HuH-7.5 (cell line): ENCODE measurements at places on chromosomes 4 and X.
A peak's percentile ranks its signal among the peaks of the same experiment; 100 is the strongest.

- no peak for DNase-seq
Measured at GRCh38 chr4:74517996-74518395, 73.1 kb downstream of the AREG start.

DNA sequence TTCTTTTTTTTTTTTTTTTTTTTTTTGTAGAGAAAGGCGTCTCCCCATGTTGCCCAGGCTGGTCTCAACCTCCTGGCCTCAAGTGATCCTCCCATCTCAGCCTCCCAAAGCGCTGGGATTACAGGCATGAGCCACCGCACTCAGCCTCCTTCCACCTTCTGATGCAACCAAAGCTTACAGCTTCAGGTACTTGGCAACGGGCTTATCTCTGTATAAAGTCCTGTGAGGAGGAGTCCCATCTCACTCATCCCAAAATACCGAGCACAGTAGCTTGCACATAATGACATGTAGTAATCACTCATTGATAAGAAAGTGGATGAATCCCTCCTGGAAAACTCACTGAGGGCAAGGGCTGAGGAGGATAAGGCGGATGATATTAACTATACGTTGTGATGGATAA lies 19.1 kb downstream of the IRF2 start:
- DNase-seq, result no peak

- no peak for DNase-seq
Measured at GRCh38 chrX:136143711-136144110, 3.6 kb upstream of the FHL1 start.

GRCh38 chr4:88841635-88842034 lies 144.0 kb upstream of the NAP1L5 start:
- DNase-seq, result no peak

DNA sequence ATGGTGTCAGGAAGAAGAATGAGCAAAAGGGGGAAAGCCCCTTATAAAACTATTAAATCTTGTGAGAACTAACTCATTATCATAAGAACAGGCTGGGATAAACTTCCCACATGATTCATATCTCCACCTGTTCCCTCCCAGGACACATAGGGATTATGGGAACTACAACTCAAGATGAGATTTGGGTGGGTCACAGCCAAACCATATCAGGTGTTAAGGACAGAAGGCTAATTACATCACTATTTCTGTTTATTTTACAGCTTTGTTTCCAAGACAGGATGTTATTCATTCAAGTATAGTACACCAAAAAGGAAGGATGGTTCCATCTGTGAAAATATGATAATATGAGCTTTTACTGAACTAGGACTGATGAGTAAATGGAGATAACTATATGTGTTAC lies 63.7 kb upstream of the ARSJ start:
- no peak for DNase-seq

- DNase-seq, result no peak
Measured at GRCh38 chr4:156303708-156304107, 350.0 kb upstream of the CTSO start.

DNA sequence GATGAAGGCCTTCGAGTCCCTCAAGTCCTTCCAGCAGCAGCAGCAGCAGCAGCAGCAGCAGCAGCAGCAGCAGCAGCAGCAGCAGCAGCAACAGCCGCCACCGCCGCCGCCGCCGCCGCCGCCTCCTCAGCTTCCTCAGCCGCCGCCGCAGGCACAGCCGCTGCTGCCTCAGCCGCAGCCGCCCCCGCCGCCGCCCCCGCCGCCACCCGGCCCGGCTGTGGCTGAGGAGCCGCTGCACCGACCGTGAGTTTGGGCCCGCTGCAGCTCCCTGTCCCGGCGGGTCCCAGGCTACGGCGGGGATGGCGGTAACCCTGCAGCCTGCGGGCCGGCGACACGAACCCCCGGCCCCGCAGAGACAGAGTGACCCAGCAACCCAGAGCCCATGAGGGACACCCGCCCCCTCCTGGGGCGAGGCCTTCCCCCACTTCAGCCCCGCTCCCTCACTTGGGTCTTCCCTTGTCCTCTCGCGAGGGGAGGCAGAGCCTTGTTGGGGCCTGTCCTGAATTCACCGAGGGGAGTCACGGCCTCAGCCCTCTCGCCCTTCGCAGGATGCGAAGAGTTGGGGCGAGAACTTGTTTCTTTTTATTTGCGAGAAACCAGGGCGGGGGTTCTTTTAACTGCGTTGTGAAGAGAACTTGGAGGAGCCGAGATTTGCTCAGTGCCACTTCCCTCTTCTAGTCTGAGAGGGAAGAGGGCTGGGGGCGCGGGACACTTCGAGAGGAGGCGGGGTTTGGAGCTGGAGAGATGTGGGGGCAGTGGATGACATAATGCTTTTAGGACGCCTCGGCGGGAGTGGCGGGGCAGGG lies 568 bp downstream of the HTT start:
- DNase-seq, result peak; percentile 64

GRCh38 chrX:52355108-52355507 lies 13.7 kb upstream of the XAGE2 start:
- no peak for DNase-seq

DNA sequence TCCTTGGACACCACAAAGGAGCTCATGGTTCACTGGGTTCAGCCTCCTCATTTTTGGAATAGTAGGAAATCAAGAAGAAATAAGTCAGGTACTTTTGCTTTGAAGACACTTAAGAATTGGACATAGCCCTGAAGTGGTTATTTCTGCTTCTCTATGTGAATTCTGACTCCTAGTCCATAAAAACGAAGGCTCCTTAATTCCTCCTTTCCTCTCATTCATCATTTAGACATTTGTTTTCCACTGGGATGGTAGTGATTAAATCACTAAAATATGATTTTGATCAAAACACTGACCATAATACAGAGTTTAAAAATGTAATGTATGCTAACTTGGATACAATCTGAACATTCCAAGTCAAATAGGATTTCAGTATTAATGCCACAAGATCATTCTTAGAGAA lies 34.7 kb upstream of the CYP2U1 start:
- no peak for DNase-seq

DNA sequence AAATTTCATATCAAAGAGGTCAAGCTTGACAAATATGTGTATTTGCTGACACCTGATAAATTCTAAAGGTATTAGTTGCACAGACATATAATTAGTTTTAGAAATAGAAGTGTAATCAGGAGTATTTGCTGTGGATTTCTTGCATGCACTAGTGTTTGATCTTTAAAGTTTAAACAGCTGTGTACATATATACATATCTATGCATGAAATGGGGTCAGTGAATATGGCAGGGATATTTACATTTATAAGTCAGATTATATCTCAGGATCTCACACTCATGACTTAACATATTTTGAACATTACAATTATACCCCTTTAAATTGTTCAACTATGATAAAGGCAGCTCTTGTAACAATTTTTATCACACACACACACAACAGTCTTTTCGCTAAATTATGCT lies 547.4 kb upstream of the ACTRT1 start:
- DNase-seq, result no peak

GRCh38 chr4:158578476-158578875 lies 56.8 kb downstream of the RXFP1 start:
- DNase-seq, result no peak

- no peak for DNase-seq
Measured at GRCh38 chrX:75086731-75087195, 69.3 kb downstream of the ABCB7 start.

DNA sequence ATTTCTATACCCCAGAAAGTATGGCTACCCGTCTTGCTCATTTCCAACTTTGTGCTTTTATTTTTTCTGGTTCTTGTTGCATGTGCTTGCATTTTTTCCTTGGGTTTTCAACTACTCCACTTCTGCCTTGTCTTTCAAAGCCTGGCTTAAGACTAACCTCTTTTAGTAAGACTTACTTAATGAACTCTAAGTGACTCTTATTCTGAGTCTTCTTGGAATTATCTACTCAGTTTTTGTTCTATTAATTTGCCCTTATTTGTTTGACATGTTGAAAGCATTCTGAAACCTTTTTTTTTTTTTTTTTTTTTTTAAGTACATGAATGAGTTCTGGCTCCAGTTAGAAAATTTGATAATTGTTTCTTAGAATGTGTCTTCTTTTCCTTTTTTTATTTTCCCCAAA lies 74.8 kb downstream of the SLIT2 start:
- DNase-seq, result no peak

DNA sequence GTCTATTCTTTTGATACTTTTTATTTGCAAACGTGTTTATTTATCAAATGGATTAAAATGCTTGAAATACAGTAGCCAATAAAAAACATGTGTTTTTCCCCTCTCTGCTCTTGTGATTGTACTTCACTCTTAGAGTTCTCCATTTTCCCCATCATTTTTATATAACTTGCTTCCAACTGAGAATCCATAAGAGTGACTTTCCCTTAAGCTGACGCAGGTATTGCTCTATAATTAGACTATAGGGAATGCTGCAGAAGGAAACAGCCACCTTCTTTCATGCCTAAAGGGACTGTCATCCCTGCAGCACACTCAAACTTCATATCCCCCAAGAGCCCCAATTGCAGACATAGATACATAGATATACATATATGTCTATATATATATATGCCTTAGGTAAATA lies 456.9 kb downstream of the ADGRL3 start:
- no peak for DNase-seq

DNA sequence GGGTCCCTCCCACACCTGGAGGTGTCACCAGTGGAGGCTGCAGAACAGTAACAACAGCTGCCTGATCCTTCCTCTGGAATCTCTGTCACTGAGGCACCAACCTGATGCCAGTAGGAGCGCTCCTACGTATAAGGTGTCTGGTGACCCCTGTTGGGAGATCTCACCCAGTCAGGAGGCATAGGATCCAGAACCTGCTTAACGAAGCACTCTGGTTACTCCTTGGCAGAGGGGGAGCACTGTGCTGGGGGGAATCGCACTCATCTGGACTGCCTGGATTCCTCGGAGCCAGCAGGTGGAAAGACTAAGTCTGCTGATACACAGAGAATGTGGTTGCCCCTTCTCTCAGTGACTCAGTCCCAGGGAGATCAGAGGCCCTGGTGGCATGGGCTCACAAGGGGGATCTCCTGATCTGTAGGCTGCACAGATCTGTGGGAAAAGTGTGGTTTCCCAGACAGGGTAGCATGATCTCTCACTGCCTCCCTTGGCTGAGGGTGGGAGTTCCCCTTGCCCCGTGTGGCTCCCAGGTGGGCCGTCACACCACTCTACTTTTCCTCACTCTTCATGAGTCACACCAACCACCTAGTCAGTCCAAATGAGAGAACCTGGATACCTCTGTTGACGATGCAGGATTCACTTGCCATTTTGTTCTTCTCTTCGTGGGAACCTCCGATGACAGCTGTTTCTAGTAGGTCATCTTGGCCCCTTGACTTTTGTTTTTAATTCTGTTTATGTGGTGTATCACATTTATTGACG lies 305.9 kb downstream of the IDS start:
- no peak for DNase-seq

DNA sequence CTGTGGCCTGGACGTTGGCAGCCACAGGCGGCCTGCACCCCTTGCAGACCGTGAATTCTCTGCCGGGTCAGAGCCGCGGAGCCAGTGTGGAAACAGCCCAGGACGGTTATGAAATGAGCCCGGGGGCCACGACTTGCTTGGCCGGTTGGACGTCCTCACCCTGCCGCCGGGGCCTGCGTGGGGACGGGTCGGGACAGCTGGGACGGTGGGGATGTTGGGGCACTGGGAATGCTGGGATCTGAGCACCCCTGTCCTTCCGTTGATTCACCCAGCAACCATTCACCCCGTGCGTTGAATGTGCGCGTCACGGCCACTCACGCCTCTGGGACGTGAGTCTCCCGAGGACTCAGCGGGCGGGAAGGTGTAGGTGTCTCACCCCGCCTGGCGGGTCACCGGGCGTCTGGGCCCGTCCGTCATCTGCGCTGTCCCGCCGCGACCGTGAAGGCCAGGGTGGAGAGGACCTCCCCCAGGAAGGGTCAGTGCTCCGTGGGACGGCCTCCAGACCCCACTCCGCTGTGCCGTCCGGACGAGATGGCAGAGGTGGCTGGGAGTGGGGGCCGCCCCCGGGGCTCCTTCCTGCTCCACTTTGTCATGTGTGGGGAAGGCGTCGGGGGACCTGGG lies 4.5 kb upstream of the PLCXD1 start:
- DNase-seq, result no peak

GRCh38 chrX:38607976-38608375 lies 46.6 kb downstream of the TSPAN7 start:
- DNase-seq, result no peak

DNA sequence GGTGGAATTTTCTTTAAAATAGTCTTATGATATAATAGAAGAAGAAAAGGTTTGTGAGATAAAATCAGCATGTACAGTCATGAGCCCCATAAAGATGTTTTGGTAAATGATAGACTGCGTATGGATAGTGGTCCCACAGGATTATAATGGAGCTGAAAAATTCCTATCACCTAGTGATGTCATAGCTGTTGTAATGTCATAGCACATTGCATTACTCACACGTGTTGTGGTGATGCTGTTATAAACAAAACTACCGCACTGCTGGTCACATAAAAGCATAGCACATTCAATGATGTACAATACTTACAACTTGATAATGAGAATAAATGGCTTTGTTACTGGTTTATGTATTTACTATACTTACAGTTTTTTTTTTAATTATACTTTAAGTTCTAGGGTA lies 715.2 kb upstream of the HTR2C start:
- DNase-seq, result no peak

GRCh38 chr4:122980860-122981259 lies 58.5 kb upstream of the NUDT6 start:
- no peak for DNase-seq

GRCh38 chrX:153401133-153401764 lies at the start of gene PNMA6E:
TSS of gene PNMA6E (minus strand) at chrX:153401350. CDS start at chrX:153398849, 2,501 bp downstream.
- DNase-seq, result no peak

DNA sequence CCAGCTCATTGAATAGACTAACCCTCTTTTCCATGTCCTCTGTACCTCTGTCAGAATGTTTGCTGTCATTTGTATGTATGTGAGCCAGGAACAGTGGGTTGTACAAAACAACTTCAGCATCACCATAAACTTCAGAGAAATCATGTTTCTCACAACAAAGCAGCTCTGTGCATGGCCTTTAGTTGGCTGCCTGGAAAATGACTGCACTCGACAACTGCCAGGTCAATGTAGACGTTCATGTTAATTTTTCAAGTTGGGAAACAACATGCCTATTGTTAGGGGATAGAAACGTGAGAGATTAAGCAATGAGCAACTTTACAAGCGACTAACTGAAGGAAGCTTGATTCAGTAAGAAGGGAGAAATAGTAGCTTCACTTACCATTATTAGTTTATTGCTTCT lies 17.9 kb upstream of the CXCL11 start:
- peak; percentile 39 for DNase-seq

DNA sequence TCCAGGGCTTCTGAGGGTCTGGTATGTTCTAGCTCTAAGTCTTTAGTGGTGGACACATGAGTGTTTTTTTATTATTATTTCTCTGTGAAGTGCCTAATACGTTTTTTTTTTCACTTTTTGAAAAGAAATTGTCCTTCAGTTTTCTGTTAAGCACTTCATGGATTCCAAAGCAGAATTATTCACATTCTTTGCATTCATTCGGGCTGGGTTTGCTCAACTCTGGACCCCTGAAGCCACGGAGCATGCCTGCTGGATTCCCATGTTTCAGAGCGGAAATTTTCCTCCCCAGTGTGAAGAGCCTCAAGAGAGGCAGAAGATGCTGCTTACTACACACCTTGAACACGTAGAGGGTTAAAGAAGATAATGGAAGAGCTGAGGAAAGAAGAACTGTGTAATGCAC lies 107.5 kb downstream of the EGF start:
- no peak for DNase-seq

- no peak for DNase-seq
Measured at GRCh38 chr4:179112441-179113170, 1670.4 kb upstream of the AGA start.

- no peak for DNase-seq
Measured at GRCh38 chr4:87032884-87033533, 98.2 kb downstream of the AFF1 start.
